ENCODE measurements at places on chromosomes 3 and 15.

GRCh38 chr3:114624047-114624445 lies 330.2 kb downstream of the TIGIT start:
- no peak for DNase-seq

DNA sequence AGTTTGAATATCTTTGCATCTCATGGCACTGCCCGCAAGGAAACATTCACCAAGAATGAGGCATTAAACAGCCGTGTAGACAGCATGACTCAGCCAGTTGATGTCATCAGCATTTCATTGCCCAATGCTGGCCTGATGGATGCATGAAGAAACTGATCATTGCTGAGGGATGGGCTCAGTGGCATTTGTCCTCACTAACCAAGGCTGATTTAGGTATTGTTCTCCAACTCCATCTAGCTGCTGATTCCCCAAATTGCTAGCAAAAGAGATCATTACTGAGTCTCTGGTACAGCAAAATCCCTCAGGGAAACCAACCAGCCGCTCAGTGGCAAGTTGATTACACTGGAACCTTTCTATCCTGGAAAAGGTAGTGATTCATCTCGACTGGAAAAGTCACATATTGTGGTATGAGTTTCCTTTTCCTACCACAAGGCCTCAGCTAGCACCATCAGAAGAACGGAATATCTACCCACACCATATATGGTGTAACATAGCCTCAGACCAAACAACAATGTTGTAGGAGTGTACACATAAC lies 186.5 kb upstream of the GAP43 start:
- no peak for DNase-seq

DNA sequence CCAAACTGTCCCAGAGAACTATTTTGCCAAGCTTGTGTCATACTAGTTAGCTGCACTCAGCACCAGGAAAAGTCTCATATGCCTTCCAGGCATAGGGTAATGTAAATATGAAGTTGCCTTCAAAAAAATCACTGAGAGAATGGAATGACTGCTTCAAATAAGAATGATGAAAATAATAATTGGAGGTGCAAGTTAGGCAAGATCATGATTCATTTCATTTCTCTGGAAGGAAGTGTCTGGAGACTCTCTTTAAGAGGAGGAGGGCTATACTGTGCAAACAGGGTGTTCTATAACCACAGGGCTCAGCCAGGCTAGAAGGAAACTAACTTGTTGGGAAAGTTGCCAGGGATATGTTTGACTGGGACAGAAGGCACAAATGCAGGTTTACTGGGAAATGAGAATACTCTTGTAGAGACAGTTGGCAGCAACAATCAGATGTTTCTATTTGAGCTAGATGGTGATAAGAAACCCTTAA lies 4.3 kb downstream of the SIDT1 start:
- DNase-seq, result no peak

DNA sequence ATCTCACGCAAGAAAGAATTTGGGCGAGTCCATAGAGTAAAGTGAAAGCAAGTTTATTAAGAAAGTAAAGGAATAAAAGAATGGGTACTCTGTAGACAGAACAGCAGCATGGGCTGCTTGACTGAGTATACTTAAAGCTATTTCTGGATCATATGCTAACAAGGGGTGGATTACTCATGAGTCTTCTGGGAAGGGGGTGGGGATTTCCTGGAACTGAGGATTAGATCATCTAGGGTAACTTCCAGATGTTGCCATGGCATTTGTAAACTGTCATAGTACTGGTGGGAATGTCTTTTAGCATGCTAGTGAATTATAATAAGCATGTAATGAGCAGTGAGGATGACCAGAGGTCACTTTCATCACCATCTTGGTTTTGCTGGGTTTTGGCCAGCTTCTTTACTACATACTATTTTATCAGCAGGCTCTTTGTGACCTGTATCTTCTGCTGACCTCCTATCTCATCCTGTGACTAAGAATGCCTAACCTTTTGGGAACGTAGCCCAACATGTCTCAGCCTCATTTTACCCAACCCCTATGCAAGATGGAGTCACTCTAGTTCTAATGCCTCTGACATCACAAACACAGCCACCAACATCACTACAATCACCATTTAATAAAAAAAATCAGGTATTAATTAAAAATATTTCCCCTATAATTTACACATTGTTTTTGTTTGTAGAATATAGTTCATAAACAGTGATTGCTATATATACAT lies 890.7 kb upstream of the EPHA6 start:
- DNase-seq, result no peak

DNA sequence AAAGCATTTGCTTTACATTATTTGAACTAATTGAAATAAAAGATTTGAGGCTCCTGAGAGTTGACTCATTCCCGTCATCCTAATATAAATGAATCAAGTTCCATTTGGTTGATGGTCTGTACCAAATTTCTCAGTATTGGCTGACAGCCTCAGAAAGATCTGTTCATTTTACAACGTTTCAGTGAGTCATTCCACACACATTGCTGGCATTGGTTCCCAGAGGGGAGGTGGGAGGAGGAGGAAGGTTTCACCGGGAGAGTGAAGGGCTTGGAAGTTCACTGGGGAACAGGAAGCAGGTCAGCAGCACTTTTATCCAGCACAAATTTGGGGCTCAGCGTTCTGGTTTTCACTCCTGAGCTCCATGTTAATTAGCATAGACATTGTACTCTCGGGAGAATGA lies 176.7 kb upstream of the CADPS start:
- DNase-seq, result no peak

GRCh38 chr3:143830063-143830462 lies 18.2 kb downstream of the SLC9A9 start:
- no peak for DNase-seq

- peak; percentile 10 for DNase-seq
Measured at GRCh38 chr3:32240159-32240545, 1.7 kb downstream of the CMTM8 start.

Measured in activated CD4-positive, CD25-positive, alpha-beta regulatory T cell (primary cell).